ENCODE measurements at places on chromosomes 4 and X.
A peak's percentile ranks its signal among the peaks of the same experiment; 100 is the strongest.

- peak; percentile 38 for DNase-seq
These were observed 1444.2 kb downstream of the ADGRL3 start for GRCh38 chr4:62644372-62644771.

- no peak for DNase-seq
These were observed 14.4 kb downstream of the MCUB start for GRCh38 chr4:109574443-109574850.

- no peak for DNase-seq
These were observed 7.4 kb upstream of the HS3ST1 start for GRCh38 chr4:11436084-11436483.

DNA sequence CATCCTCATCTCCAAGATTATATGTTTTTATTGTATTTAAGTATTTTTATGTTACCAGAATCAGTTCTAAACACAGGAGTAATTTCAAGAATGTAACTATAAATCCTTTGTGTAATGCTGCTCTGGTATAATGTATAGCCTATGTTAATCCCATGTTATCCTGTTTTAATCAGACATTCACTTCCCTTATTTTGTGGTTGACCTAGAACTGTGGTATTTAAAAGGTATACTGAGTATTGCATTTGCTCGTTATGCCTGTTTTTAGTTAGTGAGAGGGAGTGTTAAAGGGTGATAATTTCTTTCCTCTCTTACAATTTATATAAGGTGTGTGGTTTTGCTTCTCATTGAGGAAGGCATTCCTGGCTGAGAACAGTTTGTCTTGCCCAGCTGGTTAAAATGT lies 26.2 kb downstream of the MTM1 start:
- DNase-seq = no peak

DNA sequence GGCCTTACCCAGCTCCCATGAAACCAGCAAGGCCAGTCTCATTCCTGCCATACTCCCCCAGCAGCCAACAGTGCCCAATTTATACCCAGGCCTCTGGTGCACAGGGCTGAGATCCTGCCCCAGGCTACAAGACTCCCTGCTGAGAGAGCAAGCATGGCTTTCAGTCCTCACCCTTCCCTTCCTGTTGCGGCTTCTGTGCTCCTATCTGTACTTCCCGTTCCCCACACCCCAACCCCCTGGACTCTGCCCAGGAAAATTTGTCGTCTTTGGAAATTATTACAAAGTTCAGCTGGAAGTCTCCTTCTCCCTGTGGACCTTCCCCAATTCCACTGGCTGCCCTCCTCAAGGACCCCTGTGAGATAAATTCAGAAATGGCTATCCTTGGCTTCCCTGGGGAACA lies 84.1 kb upstream of the GK2 start:
- no peak for DNase-seq

- no peak for DNase-seq
These were observed 84.9 kb downstream of the BCOR start for GRCh38 chrX:40012868-40013265.

DNA sequence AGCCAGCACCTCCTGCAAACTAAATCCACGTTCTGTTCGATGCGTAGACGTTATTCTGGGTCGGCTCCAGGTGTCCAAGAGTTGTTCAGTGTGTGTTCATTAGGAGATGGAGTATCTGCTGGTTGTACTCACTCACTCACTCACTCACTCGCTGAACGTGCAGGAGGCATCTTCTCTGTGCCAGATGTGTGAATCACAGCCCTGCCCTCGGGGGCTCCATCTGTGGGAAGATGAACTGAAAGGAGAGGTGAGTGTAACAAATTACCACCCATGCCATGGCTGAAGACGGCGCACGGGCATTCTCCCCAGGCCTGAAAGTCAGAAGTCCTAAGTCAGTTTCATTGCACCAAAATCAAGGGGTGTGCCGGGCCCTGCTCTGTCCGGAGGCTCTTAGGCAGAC lies 16.1 kb downstream of the NSG1 start:
- no peak for DNase-seq

DNA sequence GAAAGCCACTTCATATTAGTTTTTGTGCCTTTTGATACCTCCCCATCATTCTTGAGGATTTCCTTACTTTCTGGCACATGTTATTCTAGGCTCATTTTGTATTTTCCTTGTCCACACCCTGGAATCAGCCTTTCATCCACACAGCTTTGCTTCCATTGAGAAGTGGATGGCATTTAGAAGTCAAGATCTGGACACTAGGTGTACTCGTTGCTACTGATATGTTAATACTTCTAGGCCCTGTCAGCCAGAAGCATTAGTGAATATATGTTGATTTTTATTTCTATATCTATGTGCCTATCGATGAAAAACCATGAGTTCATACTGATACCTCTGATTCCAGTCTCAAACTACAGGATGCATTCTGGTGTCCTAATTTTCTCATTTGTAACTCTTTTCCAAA lies 73.2 kb downstream of the ARHGAP24 start:
- no peak for DNase-seq

DNA sequence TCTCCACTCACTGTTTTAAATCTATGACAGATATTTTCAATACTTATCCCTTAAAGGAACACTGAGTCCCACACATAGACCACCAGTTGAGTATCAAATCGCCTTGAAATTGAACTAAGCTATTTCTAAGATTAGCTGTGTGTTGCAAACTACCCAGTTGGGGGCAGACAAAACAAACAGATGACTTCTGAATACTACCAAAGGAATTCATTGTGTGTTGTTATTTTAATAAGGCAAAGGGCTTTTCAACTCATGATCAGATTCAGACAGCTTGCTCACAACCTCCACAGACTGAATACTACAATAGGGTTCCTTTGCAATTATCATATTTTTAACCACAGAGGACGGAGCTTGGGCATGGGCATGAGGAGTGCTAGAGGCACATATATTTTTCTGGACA lies 283.0 kb upstream of the GPC4 start:
- no peak for DNase-seq

DNA sequence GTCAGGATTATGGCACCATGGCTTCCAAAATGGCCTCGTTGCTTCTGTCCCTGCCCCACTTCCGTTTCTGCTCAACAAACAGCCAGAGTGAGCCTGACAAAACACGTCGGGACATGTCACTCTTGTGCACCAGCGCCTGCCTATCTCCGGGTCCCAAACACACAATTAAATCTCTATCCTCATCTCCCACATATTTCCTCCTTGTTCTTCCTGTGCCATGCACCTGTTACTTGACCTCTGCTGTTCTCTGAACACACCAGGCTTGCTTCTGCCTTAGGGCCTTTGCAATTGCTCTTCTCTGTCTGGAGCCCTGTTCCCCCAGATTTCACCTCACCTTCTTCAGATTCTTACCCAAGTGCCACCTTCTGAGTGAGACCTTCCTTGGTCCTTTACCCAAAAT lies 12.7 kb upstream of the CD38 start:
- no peak for DNase-seq

DNA sequence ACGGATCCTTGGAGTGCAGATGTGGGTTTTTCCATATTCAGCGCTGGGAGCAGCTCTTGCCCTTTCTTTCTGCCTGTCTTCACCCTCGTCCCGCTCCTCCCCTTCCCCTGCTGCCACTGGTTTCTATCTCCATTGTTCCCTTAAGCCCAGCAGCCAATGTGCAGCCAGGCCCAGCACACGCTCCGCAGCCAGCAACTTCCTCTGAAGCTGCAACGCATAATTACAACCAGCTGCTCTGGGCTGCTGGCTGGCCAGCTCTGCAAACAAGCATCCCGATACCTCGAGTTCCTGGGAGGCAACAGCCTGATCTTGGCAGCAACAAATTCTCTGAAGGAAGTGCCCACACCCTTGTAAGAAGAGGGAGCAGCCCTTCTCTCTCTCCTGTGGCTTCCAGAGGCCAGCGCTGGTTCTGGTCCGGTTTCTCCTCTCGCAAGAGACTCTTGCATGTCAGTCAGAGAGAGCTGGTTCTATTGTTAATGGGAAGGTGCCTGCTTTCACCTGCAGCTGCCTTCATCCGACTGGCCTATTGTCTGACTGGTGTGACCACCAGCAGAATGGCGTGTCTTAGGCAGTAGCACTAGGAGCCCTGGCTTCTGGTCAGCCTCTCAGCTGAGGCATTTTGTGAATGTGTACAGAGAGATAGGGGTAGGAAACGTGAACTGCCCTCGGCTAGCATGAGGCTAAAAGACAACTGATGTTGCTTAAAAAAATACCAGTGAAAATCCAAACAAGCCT lies 83.8 kb upstream of the MAML3 start:
- DNase-seq = peak; percentile 84

GRCh38 chr4:70895811-70896491 lies 6.2 kb upstream of the MOB1B start:
- no peak for DNase-seq

- no peak for DNase-seq
These were observed 606.0 kb upstream of the LCORL start for GRCh38 chr4:18627447-18628005.

- DNase-seq = no peak
These were observed 518 bp upstream of the CNKSR2 start for GRCh38 chrX:21373637-21374162.

DNA sequence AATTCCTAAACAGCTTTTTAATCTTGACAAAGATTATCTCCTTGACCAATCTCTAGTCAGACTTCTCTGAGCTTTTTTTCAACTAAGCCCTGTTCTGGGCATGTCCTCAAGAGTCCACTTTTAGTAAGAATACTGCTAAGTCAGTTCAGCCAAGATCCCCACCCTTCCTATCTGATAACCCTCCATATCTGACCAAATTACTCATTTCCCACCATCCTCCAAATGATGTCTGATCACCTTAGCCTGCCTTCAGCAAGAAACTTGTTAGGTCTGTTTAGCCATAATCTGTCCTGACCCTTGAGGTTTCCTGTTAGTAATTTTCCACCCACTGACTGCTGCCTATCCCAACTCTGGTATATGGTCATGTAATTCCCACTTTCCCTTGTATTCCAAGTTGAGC lies 65.2 kb downstream of the FAM13A start:
- DNase-seq = no peak

- no peak for DNase-seq
These were observed 5.2 kb downstream of the TREX2 start for GRCh38 chrX:153440556-153441135.

GRCh38 chr4:82900411-82901182 lies at the start of gene THAP9:
THAP9 (plus strand) TSS chr4:82900735; CDS start chr4:82900803, 68 bp downstream.
- DNase-seq = peak; percentile 96

Measured in neuronal stem cell (in vitro differentiated cells).